ENCODE measurements at places on chromosomes 3 and 15.

DNA sequence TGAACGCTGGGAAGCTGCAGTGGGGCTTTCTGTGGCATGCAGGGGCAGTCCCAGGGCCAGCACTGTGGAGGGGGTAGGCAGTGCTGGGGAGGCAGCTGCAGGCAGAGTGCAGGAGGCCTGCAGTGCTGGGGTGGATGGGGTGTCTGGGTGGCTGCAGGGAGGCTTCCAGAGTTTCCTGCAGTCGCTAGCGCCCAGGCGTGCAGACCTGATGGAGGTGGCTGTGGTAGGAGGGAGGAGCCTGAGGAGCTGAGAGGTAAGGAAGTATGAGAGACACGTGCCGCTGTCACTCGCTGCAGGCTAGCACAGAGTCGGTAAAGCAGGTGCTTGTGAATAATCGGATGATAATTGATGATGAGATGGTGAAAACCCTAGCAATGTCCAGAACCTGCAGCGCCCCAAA, 16.3 kb downstream of the SYNM start:
- DNase-seq = no peak

DNA sequence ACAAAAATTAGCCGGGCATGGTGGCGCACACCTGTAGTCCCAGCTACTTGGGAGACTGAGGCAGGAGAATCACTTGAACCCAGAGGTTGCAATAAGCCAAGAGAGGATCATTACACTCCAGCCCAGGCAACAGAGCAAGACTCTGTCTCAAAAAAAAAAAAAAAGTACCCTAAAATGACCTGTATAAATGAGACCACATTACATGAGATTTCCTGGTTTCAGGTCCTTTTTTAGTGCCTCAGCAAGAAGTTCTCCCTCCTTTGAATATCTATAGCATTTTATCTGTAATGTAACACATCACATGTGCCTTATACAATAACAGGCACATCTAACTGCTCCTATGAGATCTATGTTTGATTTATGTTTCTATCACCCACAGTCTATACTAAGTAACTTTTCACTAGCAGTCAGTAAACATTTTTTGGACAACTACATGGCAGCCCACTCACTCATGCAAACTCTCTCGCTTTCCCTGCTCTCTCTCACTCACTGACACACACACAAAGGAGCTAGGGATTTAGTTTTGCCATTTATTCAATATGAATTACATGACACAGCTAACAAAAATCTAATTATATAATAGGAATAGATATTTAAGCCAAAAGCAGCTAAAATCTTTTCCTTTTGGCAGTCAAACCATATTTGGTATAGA, 34.1 kb downstream of the ADAM10 start:
- DNase-seq = no peak

DNA sequence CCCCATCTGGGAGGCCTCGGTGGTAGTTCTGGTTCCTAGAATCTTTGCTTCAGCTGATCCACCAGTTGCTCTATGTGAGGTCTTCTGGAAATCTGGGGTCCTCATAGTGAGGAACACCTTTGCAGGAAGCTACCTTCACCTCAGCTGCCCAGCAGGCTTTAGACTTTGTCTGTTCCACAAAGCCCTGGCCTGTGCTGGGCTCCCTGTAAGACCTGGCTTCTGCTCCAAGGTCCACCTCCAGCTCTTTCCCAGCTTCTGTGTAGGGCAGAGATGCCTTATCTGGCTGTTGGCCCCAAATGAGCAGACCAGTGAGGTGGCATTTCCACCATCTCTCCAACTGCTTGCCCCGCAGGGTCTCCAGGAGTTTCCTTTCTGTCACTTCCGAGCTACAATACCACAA, 8.2 kb upstream of the HOMER2 start:
- no peak for DNase-seq

- DNase-seq = peak; percentile 39
Measured at GRCh38 chr3:57227930-57228751, 612 bp downstream of the APPL1 start.

- DNase-seq = no peak
Measured at GRCh38 chr15:74964794-74965193, 8.2 kb upstream of the RPP25 start.

GRCh38 chr15:22955544-22956119, 24.5 kb downstream of the CYFIP1 start:
- DNase-seq = no peak
